ENCODE measurements at places on chromosomes 6 and 20.
A peak's percentile ranks its signal among the peaks of the same experiment; 100 is the strongest.

DNA sequence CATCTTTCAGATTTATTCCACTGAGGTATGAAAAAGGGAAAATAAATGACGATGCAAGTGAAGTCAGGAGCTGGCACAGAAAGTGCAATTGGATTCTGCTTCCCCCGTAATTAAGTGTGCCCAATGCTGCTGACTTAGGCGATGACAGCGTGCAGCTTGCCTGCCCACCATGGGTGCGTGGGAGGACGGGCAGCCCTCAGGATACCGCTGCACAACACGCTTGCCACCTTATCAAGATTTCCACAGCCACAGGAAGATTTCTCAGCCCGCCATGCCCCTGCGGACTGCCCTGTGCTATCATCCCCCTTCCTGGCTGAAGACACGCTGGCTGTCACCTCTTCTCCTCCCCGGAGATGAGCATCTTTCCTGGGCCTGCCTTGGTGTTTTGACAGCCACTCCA lies 103.3 kb upstream of the BACH2 start:
- DNase-seq = no peak

DNA sequence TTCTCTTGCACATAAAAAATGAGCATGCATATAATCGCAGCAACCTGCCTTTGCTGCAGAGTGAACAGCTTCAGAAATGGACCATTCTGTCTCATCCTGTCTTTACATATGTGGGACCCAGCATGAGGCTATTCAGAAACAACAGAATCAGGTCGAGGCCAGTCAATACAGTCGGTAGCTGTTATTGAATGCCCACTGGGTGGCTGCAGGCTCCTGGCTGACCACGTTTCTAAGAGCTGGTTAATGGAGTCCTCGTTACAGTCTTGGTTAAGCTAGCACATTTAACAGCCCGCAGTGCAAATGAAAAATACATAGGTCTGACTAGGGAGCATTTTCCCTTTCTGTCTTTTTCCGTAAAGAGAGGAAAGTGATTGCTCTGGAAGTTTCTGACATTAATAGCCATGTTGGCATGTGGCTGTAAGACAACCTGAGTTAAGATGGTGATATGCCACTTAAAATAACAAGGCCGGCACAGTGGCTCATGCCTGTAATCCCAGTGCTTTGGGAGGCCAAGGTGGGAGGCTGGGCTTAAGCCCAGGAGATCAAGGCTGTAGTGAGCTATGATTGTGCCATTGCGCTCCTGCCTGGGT lies 75.0 kb downstream of the SHLD1 start:
- DNase-seq = no peak

- peak; percentile 5 for DNase-seq
Observed at GRCh38 chr6:44338228-44339122, 4.0 kb upstream of the SPATS1 start.

- DNase-seq = no peak
Observed at GRCh38 chr6:34867484-34867883, 20.4 kb downstream of the TAF11 start.
